ENCODE measurements at places on chromosomes 3 and 15.

DNA sequence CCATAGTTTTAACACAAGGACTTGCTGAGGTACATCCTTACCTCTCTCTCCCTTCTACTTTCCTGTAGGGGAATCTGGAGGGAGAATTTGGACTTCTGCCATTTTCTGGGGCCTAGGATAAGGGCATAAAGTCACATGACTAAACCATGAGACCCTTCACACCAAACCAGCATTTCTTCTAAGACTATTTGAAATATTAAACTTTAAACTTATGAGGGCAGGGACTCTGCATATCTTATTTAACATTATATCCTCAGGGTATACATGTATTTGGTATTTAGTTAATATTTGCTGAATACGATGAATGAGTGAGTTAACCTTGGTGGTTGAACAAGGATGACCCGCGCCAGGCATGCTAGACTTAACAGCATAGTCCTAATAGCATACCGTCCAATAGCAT, 63.4 kb downstream of the USP13 start:
- no peak for DNase-seq

- DNase-seq = peak; percentile 44
These were observed at the start of gene CD96 for GRCh38 chr3:111541911-111542483. TSS of gene CD96 (plus strand) at chr3:111542197. CDS start at chr3:111542249, 52 bp downstream.

DNA sequence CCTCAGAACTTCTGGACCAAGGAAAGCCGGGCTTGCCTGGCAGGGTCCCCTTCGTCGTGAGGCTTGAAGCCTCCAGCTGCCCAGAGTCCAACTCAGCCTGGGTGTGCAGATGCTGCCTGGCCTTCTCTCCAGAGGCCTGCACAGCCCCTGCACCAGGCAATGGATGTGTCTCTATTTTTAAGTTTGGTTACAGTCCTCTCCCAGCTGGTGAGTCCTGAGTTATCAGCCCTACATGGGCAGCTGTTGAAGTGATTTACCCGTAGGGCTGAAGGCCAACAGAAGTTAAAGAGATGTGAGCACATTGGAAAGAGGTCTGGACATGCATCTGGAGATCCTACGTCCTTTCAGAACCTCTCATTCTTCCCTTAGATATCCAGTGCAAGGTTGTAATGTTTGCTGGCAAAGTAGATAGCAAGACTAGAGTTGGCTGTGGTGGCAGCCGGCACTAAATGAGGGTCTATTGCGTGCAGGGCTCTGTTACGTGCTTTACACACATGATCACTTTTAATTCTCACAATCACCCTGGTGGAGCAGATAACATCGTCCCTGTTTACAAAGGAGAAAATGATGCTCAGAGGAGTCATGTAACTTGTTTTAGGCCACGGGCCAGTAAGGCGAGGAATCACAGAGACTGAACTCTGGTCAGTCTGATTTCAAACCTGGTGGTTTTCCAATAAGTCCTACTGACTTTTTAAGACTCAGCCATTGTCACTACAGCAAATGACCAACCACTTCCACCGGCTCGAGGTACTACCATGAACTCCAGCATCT, 9.9 kb downstream of the FYCO1 start:
- DNase-seq = no peak

DNA sequence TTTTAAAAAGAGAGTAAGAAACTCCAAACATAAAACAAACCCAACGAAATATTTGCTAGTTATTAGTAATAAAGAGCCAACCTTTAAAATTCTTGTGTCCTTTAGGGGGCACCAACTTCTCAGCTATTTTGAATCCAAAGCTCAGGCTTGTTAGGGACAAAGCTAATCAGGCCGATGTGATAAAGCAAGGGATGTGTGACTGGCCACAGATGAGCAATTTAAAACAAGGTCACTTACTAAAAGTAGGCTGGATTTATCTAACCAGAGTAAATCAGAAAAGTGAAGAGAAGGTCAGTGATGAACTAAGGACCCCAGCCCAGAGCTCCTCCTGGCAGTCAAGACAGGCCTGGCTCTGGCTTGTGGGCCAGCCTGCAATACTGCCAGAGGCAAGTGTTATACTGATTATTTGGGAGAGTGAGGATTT, 108.5 kb downstream of the CYP19A1 start:
- DNase-seq = no peak

DNA sequence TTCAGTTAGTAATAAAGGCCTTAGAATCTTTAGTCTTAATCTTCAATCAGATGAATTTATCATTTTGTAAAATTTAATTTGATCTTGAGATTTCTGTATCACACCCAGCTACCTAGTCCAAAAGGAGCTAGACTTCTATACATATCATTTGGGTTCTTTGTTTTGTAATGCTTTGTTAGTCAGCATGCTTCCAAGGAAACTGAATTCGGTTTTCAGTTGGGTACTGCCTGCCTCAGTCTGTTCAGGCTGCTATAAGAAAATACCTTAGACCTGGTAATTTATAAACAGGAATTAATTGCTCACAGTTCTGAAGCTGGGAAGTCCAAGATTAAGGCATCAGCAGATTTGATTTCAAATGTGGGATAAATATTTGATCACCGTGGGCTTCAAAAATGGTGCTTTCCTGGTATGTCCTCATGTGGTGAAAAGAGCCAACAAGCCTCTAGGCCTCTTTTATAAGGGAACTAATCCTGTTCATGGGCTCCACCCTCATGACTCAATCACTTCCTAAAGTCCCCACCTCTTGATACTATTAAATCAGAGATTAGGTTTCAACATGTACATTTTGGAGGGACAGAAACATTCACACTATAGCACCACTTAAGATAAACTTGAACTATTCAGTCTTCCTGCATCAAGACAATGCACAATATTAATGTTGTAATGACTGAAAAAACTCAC, 800.7 kb downstream of the NAALADL2 start:
- DNase-seq = no peak

- no peak for DNase-seq
These were observed 2.0 kb upstream of the PDE8A start for GRCh38 chr15:84979651-84980050.

DNA sequence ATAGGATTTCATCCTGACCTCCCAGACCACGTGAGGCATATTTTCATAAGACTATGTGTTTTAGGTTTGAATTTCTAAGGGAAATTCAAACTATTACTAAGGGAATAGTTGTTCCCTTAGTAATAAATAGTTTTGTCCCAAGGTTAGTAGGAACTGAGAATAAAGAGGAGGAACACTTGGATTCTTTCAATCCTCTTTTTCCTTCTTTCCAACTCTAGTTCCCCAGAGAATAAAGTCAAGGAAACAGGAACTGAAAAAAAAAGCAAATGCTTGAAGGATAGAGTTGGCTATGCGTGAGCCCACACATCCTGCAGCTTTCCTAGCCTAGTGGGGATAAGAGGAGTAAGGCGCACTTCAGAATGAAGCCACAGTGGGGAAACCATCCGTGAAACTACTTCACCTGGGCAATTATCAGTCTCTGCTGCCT, 312.1 kb upstream of the TGFBR2 start:
- DNase-seq = no peak

GRCh38 chr15:75718328-75718727, 5.7 kb upstream of the CSPG4 start:
- peak; percentile 50 for DNase-seq

GRCh38 chr3:73727117-73727821, 102.5 kb upstream of the PDZRN3 start:
- peak; percentile 71 for DNase-seq

- no peak for DNase-seq
These were observed 20.2 kb downstream of the TMEM39A start for GRCh38 chr3:119443179-119443578.

DNA sequence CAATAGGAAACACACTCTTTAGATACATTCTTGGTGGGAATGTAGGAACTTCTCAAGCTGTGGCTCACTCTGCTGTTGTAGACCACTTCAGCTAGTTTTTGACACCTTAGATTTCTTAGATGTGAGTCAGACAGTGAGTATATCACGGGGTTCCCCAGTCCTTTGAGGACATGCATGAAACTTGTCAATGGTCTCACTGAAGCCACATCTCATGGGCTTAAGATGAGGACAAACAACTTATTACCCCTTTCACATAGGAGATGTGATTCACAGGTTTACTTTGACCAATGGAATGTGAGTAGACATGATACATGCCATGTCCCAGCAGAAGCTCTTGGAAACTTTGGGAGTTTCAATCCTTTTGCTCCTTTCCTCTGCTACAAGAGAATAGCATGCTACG, 325.5 kb downstream of the CHST2 start:
- DNase-seq = peak; percentile 23

DNA sequence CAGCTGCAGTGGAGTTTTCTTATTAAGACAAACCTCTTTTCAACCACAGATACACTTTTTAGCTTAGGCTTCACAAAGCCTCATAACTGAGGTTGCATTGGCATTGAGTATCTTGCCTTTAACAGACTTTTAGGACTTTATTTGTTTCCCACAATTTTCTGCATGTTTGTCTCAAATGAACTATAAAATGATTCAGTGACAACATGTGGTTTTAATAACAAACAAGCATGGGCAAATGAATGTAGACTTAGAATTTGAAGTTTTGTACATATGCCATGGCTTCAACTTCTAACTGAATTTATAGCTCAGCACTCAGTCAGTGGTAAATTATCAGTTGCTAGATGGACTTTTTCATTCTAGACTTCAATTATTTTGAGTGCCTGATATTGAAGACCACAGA, 101.6 kb downstream of the SLC25A26 start:
- no peak for DNase-seq

DNA sequence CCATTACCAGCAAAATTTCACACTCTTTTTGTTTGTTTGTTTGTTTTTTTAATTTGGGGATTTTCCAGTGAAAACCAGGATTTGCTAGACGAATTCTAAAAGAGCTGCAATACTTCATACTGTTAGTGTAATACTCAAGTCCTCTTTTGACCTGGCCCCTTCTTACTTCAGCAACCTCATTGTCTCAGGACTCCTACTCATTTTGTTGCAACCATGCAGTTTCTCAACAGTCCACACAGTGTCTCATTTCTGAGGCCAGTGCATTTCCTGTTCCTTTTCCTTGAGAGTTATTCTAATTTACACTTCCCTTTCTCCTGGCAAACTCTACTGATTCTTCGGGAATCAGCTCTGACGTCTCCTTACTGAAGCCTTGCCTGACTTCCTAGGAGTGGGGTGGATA, 35.6 kb downstream of the NSUN3 start:
- DNase-seq = no peak

DNA sequence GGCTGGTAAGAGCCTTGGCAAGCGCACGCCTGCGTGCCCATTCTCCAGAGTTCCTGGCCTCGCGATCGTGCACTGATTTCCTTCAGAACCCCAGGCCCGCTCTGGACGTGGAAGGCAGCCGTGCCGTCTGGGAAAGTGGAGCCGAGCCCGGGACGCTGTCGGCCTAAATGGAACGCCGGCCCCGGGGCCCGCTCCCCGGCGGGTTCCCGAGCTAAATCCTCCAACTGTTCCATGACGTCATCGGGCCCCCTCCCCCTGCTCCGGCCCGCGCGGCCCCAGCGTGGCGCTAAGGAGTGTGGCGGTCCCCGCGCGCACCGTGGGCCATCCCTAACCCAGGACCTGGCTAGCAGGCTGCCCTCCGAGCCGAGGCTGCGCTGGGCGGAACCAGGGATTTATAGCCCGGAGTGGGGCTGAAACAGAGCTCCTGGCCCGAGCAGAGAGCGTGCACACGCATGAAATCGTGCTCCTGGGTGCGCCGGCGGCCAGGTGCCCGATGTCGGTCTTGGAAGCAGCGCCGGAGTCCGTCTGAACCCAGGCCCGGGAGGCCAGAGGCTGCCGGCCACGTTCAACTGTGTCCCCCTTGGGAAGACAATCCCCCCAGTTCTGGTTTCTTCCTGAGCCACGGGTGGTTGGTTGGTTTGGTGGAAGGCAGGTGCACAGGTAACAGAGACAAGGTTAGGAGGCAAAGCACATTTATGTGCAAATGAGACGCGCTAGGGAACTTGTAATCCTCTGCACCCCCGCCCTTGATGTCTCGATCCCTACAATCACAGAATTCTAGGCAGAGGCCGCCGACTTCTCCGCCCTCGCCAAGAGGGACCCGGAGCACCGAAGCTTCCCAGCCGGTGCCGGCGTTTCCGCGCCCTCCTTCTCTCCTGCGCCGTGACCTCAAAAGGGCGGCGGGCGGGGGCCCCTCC, 84.9 kb upstream of the ETV5 start:
- no peak for DNase-seq

DNA sequence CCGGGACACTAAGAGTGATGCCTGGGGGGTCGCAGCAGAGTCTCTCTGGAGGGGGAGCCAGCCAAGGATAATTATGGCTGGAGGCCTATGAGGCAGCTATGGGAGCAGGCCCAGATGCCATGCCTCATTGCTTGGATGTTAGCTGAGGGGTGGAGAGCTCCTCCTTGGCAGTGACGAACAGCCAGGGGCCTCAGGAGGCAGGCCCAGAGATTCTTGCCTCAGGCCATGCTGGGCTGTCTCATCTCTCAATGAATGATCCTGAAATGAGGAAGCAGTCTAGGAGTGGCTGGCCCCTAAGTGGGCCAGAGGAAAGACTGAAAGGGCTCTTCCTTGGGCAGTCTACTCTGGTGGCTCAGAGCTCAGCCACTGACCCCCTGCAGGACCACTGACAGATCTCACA, 21.3 kb downstream of the KIF9 start:
- DNase-seq = no peak

DNA sequence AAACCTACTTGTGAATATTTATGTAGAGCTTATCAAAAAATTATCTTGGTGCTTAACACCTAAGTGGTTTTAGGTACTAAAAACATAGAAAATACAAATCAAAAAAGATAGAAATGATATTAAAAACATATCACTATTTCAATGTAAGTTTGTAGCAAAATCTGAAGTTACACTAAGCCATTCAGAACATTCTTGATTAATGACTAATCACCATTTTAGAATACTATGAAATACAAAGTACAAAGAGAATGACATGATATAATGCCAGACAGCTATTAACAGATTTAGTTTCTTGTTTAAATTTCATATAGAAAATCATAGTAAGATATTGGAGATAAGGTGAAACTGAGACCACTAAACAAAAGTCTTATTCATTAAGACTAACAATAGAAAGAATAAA, 169.7 kb upstream of the AGTR1 start:
- no peak for DNase-seq

- DNase-seq = peak; percentile 85
These were observed 23.5 kb upstream of the LRTM1 start for GRCh38 chr3:54951405-54951804.

GRCh38 chr3:110811050-110811449, 260.6 kb upstream of the NECTIN3 start:
- no peak for DNase-seq

GRCh38 chr3:105014631-105015030, 352.1 kb upstream of the ALCAM start:
- no peak for DNase-seq

GRCh38 chr3:52022323-52023100, 26.8 kb upstream of the RPL29 start:
- DNase-seq = no peak

DNA sequence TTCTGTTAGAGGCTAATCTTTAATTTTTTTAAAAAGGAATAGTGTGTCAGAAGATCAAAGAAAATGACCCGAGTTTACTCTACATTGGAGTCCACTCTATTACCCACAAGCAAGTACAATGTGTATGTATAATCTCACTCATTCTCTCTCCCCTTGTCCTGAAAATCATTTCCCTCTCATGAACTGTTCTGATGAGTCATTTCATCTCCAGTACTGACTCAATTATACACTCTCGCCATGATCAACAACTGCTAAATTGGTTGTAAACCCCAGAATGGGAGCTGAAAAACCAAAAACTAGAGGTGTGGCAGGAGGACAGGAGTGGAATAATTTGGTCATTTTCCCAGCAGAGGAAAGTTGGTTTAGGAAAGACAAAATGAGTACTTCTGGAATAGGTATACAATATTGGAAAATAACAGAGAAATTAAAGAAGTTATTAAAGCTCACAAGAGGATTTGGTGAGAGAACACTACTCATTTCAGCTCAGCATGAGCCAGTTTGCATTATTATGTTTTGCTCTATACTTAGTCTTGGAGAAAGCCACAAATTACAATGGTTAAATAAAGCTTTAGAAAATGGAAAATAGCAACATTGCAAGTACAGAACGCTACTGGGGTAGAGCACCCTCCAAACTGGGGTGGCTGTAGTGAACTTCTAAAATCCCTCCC, 144.3 kb upstream of the PFN2 start:
- peak; percentile 23 for DNase-seq
